C1 segment of cervical spinal cord (tissue), 14 donors: ENCODE measurements at places on chromosomes 6 and 20.

DNA sequence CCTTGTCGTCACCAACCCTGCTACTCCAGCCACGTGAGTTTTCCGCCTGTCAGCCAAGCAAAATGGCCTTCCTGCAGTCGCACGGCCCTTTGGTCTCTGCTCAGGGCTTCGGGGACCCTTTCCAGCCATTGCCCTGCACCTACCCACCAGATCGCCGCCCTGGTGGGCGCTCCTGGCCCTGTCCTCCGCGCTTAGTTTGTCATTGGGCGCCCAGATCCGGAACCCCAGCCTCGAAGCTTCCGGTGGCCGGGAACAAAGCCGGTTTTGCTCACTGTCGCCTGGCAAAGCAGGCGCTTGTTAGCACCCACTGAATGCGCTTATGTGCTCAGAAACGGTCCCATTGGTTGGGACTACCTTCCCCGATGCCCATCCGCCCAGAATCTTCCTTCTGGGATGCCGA lies 536 bp downstream of the ZFP57 start:
- DNase-seq = no peak

GRCh38 chr6:167523426-167523825 lies 198.5 kb downstream of the TTLL2 start:
- DNase-seq = no peak

DNA sequence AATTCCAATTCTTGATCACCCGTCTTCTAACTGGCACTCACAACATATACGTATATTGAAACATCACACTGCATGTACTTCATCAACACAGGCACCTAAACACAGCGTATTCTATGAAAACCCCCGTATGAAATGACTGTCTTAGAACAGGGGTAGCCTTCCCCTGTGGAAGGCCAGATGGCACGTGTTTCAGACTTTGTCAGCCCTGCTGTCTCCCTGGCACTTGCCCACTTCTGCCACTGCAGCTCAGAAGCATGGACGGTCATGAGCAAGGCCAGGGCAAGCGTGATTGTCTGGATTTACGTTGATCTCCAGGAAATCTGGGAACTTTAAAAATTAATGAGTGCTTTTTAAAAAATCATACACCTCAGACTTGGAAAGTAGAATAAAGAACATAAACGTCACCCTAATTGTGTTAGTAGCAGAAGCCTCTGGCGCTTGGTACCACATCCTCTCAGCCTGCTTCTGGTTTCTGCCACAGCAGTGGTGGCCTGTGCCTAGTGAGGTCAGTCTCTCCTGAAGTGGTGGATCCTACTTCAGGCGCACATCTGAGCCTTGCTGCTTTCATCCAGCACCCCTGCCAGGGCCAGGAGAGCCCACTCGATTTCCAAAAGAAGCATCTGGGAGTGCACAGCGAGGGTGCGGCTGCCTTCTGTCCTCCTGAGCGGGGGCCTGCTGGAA lies 18.3 kb downstream of the PDE10A start:
- DNase-seq = no peak

- no peak for DNase-seq
Measured at GRCh38 chr6:164075981-164076615, 661.6 kb downstream of the QKI start.

- no peak for DNase-seq
Measured at GRCh38 chr6:91538622-91539021, 951.8 kb upstream of the MAP3K7 start.

- no peak for DNase-seq
Measured at GRCh38 chr6:159434410-159434809, 258.6 kb downstream of the SOD2 start.

GRCh38 chr20:33419140-33419974 lies 18.0 kb upstream of the CDK5RAP1 start:
- no peak for DNase-seq

GRCh38 chr6:44342489-44342888 lies at the start of gene SPATS1:
Gene SPATS1 (plus strand): TSS chr6:44342650. CDS start chr6:44343096, 446 bp downstream.
- DNase-seq = no peak

- DNase-seq = no peak
Measured at GRCh38 chr6:45775026-45775697, 240.5 kb downstream of the CLIC5 start.

DNA sequence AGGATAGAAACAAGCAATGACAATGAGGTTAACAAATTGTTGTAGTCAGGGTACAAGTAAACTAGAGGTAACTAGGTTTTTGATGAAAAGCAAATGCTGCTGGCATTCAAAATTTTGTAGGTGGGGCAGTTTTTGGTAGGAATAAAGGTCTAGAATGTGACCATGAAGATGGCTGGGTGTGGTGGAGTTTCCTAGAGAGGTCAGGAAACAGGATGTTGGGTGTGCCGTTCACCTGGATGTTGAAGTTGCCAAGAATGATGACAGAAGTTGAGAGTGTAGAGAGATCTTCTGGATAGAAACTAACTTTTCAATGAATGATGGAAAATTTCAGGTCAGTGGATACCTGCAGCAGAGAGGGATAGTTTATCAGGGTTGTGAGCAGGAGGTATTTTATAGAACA lies 22.7 kb downstream of the MAPK14 start:
- DNase-seq = no peak

DNA sequence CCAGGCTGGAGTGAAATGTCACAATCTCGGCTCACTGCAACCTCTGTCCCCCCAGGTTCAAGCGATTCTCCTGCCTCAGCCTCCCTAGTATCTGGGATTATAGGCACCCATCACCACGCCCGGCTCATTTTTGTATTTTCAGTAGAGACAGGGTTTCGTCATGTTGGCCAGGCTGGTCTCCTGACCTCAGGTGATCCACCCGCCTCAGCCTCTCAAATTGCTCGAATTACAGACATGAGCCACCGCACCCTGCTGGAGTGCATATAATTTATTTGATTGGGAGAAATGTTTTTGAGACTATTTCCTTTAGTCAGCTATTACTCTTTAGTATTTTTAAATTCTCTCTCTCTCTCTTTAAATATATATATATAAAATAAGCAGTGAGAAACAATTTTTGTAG lies 29.8 kb downstream of the FAM83B start:
- no peak for DNase-seq

- DNase-seq = no peak
Measured at GRCh38 chr20:313948-314347, 11.4 kb upstream of the SOX12 start.

- DNase-seq = no peak
Measured at GRCh38 chr6:163651426-163651825, 236.9 kb downstream of the QKI start.

DNA sequence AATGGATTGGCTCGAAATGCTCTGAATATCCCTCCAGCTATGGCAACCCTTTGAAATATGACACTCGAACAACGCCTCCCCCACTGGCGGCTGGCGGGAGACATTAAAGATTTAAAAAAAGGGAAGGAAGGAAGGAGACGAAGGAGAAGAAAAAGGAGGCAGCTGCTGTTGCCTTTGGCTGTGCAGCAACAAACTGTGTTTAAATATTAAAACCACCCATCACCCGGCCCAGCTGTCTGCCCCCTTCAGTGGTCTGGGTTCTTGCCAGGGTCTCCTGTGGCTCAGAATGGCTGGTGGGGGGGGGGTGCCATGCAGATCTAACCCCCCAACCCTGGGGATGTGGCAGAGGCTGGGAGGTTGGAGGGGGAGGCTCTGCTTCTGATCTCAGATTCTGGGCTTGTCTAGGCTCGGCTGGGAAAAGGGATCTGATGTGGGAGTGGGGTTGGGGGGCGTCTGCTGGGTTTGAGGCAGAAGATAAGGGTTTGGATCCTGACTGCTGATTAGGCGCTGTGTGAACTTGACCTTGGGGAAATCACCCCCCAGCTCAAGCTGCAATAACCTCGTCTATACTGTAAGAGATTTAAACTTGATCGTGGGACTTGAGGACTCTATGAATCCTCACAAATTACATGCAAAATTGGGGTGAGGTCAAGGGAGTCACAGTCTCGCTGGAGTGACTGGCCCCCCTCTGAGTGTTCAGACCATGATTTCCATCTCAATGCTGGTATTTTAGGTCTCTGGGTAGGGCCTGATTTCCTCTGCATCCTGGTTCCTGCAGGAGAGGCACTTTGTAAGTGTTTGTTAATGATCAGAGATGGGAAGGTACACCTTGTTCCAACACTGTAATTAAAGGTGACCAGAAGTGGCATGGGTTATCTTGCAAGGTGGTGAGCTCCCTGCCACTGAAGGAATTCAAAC lies 40.3 kb upstream of the BLCAP start:
- no peak for DNase-seq

DNA sequence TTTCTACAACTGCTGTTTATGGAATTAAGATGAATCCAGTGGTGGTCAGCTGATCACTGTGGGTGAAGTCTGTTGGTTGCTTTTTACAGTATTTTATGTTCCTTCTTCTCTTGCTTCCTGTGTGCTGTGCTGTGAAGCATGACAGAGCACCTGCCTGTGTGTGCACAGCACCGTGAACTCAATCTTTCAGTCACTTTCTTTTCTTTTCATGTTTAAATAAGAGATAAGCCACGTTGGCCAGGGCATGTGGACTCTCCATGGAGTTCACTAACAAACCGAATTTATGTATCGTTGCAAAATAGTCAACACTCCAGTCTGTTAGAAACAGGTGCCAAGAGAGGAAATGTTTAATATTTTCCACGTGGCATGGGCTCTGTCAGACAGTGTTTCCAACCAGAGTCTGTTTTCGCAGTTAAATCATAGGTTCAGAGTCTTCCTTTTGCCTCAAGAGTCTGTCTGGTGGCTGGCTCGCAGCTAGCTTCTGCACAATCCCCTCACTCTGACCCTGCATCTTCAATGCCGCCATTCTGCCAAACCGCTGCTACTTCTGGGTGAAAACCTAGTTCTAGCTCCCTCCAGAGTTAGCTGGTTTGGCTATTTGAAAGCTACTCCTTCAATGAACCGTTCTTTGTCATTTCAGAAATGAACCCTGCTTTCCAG lies 73.2 kb downstream of the QRSL1 start:
- DNase-seq = no peak

DNA sequence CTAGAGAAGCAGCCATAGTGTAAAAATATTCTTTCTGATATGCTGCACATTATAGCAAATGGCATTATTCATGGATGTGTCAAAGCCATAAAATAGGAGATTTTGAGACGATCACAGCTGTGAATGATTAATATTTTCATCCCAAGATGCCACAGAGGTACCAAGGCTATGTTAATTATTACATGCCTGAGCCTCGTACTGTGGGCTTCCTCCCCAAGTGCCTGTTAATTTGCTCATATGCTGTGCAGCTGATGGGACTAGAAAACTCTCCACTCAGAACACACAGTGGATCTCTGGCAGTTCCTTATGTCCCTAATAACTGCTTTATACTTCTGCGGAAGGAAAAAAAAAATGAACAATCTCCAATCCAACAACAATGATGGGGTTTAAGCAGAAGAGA lies 184.9 kb upstream of the TSHZ2 start:
- DNase-seq = no peak

DNA sequence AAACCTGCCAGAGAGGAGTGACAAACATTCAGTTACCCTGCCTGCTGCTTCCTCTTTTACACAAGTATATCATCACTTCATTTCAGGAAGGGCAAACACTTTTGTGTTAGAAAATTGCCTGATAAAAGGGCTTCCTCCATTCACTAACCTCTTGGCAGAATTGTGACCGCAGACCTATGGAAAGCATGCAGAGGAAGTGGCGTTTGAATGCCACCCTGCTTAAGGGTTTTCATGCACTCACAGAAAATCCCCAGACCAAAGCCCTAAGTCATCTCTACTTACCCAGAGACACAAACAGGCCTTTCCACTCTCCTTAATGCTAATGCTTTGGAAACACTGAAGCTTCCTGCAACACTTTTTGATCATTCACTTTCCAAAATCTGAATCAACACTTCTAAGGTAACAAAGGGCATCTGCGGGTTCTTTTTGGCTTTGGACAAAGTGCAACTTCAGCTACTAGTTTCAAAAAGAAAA lies 22.1 kb upstream of the RALGAPA2 start:
- no peak for DNase-seq
